Activated CD4-positive, CD25-positive, alpha-beta regulatory T cell treated with anti-CD3 and anti-CD28 coated beads, Interleukin-2, amount 50 U/mL, for 16 hours (primary cell): ENCODE measurements at places on chromosomes 7 and 10.

- no peak for DNase-seq
Observed at GRCh38 chr7:94649450-94649849, 6.5 kb downstream of the SGCE start.

DNA sequence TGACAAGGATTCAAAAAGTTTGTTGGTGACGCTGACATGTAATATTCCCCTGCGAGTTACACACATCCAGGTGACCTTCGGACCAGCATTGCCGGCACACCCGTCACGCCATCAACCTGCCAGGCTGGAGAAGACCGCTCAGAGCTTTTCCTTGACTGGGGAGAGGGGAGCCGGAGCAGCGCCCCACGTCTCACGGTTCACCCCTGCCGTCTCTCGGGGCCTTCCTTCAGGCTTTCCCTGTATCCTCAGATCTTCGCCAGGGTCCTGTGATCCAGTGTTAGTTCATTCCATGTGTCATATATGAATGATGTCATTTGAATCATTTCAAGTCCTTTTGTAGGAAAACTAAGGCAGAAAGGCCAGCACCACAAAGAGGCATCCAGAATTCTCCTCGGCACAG lies 127.8 kb downstream of the MGMT start:
- no peak for DNase-seq

- DNase-seq = no peak
Observed at GRCh38 chr10:97067716-97068391, 117.9 kb downstream of the SLIT1 start.

DNA sequence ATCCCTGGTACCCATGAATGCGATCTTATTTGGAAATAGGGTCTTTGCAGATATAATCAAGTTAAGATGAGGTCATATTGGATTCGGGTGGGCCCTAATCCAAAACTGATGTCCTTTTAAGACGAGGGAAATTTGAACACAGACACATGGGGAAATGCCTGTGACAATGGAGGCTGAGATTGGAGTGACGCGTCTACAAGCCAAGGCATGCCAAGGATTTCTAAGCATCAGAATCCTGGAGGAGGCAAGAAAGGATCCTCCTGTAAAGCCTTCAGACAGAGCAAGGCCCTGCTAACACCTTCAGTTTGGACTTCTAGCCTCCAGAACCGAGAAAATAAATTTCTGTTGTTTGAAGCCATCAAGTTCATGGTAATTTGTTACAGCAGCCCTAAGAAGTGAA lies 18.5 kb downstream of the PARP12 start:
- DNase-seq = no peak

GRCh38 chr7:67692425-67692824 lies 695.8 kb downstream of the TYW1 start:
- DNase-seq = no peak

DNA sequence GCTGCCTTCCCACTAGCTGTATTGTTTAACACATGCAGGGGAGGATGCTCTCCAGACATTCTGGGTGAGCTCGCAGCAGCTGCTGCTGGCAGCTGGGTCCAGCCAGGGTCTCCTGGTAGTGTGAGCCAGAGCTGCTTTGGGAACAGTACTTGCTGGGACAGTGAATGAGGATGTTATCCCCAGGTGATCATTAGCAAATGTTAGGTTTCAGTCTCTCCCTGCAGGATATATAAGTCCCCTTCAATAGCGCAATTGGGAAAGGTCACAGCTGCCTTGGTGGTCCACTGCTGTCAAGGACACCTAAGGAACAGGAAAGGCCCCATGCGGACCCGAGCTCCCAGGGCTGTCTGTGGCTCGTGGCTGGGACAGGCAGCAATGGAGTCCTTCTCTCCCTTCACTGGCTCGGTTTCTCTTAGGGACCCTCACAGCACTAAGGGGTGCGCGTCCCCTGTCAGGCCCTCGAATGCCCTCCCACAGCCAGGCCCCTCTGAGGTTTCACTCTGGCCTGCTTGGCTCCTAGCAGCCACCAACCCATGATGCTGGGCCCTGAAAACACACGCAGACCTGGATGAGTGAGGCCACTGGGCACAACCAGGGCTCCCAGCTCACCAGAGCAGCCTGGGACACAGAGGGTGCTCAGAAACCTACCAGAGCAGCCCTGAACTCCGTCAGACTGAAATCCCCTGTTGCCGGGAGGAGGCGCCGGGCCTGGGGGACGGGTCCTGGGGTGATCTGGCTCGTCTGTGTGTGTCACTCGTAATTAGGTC lies 173.0 kb upstream of the LANCL2 start:
- no peak for DNase-seq

DNA sequence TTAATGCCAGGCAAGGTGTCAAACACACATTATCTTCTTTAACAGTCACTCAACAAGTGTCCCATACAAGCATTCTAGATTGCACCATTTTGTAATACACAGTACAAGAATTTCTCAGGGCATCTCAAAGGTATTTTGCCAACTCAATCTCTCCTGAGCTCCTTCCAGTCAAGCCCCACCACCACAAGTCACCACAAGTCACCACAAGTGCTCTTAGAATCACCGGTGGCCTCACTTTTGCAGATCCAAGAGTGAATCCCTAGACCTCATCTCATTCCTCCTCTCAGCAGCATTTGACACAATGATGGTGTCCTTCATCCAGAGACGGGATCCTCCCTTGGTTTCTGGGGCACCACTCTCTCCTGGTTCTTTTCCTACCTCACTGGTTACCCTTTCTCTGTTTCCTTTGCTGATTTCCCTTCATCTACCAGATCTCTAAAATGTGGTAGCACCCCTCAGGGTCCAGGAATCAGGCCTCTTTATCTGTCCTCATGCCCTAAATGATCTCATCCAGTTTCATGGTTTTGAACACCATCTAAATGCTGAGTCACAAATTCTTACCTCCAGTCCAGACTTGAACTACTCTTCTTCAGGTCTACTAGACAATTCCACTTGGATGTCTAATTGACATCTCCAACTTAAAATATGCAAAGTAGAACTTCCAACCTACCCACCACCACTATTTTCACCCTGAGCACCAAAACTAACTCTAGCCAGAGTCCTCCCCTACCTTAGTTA lies 26.9 kb downstream of the VPS41 start:
- no peak for DNase-seq

GRCh38 chr7:123757095-123757494 lies 8.3 kb upstream of the WASL start:
- DNase-seq = no peak

DNA sequence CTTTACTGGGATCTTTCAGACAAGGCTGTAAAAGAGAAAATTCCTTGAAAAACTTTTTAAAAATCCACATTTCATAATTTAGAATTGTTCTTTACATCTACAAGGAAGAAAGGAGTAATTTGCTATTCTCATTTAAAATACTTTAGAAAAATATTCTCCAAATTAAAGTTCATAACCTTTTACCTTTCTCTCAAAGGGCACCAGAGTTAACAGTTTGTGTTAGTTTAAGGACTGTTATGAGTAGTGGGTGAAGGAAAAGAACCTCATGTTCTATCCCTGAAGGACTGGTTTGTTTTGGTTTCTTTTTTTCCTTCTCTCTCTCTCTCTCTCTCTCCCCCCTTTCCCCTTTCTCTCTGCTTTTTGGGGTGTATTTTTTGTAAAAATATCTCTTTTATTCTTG lies 4.1 kb downstream of the AGMO start:
- DNase-seq = no peak

DNA sequence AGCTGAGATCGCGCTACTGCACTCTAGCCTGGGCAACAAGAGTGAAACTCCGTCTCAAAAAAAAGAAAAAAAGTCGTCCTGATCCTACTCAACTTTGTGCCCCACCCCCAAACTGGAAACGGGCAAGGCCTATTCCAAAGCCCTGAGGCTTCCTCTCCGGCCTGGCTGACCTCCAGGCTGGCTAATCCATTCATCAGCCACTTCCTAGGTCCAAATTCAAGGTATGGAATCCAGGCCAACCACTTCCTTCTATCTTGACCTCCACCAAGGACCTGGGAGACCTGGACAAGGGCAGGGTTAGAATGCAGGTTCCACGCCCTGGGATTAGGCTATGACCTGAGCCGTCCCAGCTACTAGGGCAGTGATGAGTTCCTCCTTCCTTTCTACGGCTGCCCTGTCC lies 20.4 kb upstream of the EIF4H start:
- no peak for DNase-seq

DNA sequence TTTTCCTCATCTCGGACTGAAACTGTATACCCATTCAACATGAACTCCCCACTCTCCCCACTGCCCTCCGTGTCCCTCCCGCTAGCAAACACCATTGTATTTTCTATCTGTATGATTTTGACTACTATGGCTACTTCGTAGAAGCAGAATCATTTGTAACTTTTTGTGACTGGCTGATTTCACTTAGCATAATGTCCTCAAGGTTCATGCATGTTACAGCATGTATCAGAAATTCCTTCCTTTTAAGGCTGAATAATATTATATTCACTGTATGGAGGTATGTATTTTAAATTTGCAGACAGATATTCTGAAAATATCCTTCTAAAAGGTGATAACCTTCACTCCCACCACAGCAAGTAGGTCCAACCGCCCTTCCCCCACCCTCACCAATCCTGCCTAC lies 42.9 kb upstream of the MMD2 start:
- DNase-seq = no peak

DNA sequence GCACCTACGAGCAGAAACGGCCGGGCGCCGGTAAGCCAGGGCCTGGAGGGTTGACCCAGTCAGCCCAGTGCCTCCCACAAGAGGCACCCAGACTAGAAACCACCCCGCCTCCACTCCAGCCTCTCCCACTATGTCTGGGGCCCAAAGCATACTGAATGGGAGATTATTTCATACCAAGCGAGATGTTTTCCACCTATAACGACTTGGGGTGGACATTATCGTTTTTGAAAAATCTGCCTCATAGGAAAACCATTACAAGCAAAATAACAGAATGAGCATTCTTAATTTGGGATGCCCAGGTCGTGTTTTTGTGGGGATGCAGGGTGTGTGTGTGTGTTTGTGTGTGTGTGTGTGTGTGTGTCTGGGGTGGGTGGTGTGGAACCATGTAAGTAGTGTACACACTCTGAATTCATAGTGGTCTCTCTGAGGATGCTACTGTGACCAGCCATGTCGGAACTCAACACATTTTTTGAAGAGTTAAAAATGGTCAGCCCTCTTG lies 1.6 kb downstream of the HOXA6 start:
- no peak for DNase-seq

- no peak for DNase-seq
Observed at GRCh38 chr10:33365871-33366411, 31.5 kb upstream of the NRP1 start.

DNA sequence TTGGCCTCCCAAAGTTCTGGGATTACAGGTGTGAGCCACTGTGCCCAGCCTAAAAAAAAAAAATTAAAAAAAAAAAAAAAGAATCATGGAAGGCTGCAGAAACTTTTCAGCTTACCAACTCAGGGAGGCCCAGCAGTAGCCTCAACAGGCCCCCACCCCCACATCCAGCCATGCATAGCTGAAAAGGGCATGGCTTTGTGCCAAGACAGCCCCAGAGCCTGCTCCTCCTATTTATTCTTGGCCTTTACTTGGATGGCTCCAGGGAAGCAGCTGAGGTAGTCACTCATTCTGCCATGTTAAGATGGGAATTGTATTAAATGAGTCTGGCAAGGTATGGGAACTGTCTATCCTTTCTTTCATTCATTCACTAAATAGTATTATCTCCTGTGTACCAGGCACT lies 13.7 kb upstream of the CNNM2 start:
- no peak for DNase-seq

GRCh38 chr10:34008656-34009055 lies 674.2 kb upstream of the NRP1 start:
- DNase-seq = no peak

DNA sequence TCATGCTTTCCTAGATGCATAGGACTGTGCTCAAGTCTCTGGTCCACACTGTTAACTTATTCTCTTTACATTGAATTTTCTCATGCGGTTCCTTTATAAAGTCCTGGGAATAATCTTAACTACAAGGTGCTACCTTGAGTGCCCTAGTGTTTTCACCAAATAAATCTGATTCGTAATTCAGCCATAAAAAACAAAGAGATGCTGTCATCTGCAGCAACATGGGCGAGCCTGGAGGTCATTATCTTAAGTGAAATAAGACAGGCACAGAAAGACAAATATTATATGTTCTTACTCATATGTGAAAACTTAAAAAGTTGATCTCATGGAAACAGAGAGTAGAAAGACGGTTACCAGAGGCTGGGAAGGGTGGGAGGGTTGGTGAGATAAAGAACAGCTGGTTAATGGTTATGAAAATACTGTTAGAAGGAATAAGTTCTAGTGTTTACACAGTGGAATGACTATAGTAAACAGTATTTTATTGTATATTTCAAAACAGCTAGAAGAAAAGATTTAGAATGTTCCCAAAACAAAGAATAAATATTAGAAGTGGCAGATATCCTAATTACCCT lies 38.3 kb downstream of the NT5C3A start:
- no peak for DNase-seq

- DNase-seq = no peak
Observed at GRCh38 chr7:83691095-83691494, 42.2 kb upstream of the SEMA3E start.

- DNase-seq = no peak
Observed at GRCh38 chr7:23105086-23105643, 420 bp upstream of the KLHL7 start.

GRCh38 chr10:79415736-79416577 lies 29.5 kb downstream of the ZCCHC24 start:
- no peak for DNase-seq

GRCh38 chr10:28470873-28471651 lies 61.9 kb upstream of the WAC start:
- DNase-seq = no peak

- no peak for DNase-seq
Observed at GRCh38 chr10:71927776-71928592, 36.2 kb upstream of the CHST3 start.

- DNase-seq = no peak
Observed at GRCh38 chr10:10498781-10499180, 518.9 kb upstream of the CELF2 start.

- peak; percentile 84 for DNase-seq
Observed at GRCh38 chr7:140696024-140696679, 356 bp upstream of the NDUFB2 start.

DNA sequence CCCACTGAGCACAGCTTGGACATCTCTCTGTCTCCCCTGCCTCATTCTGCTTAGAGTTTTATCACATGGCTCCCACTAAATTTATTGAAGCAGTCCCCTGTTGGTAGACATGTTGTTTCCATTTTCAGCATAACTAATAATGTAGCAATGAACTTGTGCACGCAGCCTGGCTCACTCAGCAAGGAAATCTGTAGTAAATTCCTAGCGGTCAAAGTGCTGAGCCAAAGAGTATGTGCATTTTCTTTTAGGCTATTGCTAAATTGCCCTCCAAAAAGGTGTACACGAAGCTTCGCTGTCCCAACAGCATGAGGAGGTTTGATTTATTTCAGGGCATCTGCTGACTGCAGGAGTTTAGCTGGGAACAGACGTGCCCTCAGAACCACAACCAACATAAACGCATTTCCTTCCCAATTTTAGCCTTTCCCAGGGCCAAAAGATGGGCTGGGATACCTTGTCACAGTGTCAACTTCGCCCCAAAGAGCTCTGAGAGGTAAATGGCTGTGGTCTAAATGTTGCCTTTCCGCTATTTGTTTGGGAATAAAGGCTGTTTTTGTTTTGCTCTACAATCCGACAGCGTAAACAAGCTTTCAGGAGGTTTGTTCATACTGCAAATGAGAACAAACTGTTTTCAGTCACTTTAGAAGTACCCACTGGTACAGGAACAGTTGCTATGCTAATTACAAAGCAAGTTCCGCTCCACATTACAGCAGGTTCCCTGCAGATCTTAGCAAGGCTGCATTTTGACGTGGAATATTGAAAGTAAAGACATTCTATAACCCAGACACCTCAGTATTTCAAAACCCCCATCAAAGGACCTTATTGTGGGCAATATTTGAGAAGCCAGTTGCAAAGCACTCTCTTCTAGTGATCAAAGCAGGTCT lies 16.8 kb downstream of the VSIR start:
- DNase-seq = no peak

- DNase-seq = no peak
Observed at GRCh38 chr10:66162560-66163143, 763.2 kb upstream of the LRRTM3 start.
